ENCODE measurements at places on chromosomes 6 and 20. TPM values are rescaled to one million over a fixed set of nuclear protein-coding genes. Genes with fewer than 3 reads are reported as not detected.

DNA sequence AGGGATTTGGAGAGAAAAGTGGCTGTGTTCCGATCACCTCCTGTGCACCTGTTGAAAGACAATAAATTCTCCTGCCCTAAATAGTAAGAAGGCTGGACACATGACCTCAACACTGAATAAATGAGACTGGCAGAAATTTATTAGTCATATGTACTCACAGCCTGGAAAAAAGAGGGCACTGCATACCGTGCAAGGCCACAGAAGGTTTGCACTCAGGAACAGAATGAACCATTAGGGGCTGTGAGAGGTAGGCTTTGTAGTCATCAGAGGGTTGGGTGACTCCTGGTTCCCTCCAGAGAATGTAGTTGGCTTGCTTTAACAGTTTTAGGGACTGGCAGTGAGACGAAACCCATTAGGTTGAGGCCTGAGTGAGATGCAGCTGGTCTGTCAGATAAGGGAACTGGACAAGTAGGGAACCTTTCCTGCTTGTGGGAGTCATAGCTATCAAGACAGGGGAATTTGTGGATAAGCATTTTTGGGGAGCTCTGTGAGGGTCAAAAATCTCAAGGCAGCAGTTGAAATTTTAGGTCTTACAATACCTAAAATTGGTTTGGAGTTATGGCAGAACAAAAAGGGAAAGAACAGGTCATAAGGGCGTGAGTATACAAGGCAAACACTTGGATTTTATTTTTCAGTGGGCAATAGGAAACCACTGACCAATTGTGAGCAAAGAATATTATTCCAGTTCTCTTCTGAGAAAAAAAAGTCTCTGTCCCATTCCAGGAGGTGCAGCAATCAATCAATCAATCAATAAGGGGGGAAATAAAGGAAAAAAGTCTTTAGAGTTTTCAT is 67.9 kb upstream of the BTN3A2 start:
- no peak for DNase-seq

DNA sequence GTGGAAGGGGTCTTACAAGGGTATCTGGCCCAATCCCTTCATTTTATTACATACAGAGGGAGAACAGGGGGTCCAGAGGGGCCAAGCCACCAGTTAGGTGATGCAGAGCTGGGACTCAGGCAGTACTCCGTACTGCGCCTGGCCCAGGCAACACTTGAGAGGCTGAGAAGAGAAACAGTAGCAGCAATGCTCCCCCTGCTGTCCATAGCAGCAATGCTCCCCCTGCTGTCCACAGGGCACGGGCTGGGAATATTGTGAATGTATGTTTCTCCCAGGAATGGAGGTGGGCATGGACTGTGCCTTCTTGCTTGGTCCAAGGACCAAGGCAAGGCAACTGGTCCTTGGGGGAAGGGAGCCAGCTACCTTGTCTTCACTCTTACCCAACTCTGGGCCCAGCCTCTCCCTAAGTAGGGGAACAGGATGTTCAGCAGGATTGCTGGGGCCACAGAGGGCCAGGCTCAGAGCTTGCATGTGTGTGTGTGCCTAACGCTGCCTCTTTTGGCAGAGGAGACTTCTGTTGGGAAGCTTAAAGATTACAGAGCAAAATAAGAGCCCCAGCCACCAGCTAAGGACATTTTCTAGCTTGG is 14.8 kb upstream of the FAM83C start:
- DNase-seq, result no peak

GRCh38 chr6:80364149-80364548 is 257.7 kb downstream of the BCKDHB start:
- DNase-seq, result no peak

- DNase-seq, result no peak
These were observed 21.9 kb downstream of the COL11A2 start for GRCh38 chr6:33170176-33171015.

The STMND1 gene
- polyA plus RNA-seq, result 0.05 TPM

DNA sequence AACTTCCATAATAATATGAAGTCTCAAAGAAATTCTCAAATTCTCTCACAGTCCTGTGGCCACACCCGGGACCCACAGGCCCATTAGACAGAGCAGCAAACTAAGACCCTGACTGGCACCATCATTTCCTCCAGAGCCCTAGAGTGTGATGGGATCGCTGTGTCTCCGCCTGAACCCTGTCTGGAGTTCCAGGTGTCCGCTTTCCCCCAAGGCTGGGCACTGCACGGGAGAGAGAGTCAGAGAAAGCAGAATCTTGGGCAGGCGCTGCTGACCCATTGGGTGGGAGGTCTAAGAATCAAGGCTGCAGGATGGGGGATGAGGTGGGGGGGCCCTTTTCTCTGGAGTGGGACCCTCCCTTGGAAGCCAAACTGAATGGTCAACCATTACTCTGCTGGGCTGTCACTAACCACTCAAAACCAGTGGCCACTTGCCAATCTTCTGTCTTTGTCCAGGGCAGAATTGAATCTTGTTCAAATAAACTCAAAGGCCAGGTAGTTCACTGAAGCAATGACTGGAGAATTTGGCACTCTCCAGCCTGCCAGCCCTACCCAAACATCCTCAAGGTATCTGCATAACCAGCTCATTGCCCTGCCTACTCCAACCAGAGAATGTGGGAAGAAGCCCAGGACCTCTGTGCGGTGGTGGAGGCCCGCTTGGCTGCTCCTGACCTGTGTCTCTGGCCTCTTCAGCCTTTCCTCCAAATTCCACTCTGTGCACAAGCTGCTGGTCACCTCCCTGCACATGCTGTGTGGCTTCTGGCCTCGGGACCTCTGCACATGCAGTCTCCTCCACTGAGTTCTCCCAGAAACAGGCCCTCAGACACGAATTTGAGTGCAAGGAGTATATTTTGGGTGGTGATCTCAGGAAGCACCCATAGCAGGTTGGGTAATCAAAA is 141.1 kb downstream of the CEBPB start:
- DNase-seq, result no peak

- no peak for DNase-seq
These were observed 19.1 kb upstream of the TTPAL start for GRCh38 chr20:44456611-44457010.

The KIF6 gene
- polyA plus RNA-seq, result 0.56 TPM

The EEF1A2 gene
- 8.3 TPM for polyA plus RNA-seq

The ATP6V1G2 gene
- 2.7 TPM for polyA plus RNA-seq

DNA sequence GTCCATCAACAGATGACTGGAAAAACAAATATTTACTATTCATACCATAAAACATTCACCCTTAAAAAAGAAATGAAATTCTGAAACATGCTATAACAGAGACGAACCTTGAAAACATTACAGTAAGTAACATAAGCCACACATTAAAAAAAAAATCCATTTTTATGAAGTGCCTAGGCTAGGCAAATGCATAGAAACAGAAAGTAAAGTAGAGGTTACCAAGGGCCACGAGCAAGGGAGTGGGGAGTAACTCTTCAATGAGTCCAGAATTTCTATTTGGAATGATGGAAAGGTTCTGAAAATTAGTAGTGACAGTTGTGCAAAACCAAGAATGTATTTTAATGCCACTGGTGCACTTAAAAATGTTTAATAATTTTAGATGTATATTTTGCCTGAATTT is 47.7 kb downstream of the STAU1 start:
- no peak for DNase-seq

The HAO1 gene
- not detected for polyA plus RNA-seq

GRCh38 chr6:52992980-52993920 is 1.8 kb downstream of the GSTA4 start:
- DNase-seq, result no peak

All from BJ (cell line).